Smooth muscle cell of bladder (primary cell): ENCODE measurements at places on chromosomes 5 and 9. TPM values are rescaled to one million over a fixed set of nuclear protein-coding genes. Genes with fewer than 3 reads are reported as not detected.

LHX3 gene
- not detected in 2 replicates for total RNA-seq

SLC6A7 gene
- not detected in 2 replicates for total RNA-seq

SPATA31A3 gene
- total RNA-seq, result not detected in 2 replicates

PCDHA9 gene
- total RNA-seq, result under 0.01 and 0.18 TPM in 2 replicates

CER1 gene
- not detected in 2 replicates for total RNA-seq

CCL27 gene
- total RNA-seq, result not detected in 2 replicates
